Muscle of leg (tissue), 16 donors: ENCODE measurements at places on chromosomes 7 and 10. TPM values are rescaled to one million over a fixed set of nuclear protein-coding genes. Genes with fewer than 3 reads are reported as not detected.

DNA sequence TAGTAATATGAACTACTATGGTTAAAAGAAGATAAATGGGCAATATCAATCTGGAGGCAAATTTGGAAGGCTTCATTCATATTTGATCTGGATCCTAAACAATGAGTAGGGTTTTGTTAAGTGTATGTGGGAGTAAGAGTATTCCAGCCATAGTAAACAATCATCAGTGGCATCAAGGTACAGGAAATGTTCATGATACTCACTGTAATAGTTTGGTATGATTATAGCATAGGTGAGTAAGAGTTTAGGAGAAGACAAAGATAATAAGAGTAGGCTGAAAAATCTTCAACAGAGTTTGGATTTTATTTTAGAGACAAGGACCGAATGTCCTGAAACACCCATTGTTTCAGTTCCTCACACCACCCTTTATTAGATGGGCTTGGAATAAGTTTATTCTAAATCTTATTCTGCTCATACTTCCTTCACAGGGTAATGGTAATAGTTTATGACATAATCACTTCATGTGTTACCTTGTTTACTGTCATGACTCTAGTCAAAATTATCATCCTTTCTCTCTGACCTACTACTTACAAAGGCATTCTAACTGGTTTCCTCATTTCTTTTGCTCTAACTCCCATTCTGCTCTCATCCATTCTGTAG, 38.9 kb downstream of the BRAF start:
- H3K27ac ChIP-seq, result no peak overlapping the region
- no peak for DNase-seq
- no peaks in the 10 kb centered on the region for H3K4me1 ChIP-seq
- no peaks in the 10 kb centered on the region for H3K36me3 ChIP-seq

GRCh38 chr10:128081222-128081621, 45.0 kb downstream of the MKI67 start:
- no peak overlapping the region for H3K27ac ChIP-seq
- H3K27me3 ChIP-seq, result no peaks in the 10 kb centered on the region
- H3K36me3 ChIP-seq, result peaks cover 9% of the 10 kb centered on the region

DNA sequence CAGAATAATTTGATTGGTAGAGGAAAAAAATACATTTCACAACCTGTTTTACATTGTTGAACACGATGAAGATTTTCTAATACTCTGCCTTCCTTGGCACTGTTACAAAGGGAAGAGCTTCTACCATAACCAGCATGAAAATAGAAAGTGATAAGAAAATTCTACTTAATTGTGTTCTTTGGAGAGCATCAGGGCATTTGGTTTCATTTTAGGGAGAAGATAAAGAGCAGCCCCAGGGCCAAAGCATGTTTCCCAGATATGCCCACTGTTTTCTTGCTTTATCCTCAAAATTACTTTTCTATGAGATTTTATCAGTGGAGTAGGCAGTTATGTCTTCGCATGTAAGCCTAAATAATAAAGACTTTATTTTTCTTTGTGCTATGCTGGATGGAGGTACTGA, 9.5 kb downstream of the CHRM2 start:
- no peaks in the 10 kb centered on the region for H3K27me3 ChIP-seq
- H3K4me1 ChIP-seq, result no peaks in the 10 kb centered on the region
- no peak overlapping the region for H3K4me3 ChIP-seq

DNA sequence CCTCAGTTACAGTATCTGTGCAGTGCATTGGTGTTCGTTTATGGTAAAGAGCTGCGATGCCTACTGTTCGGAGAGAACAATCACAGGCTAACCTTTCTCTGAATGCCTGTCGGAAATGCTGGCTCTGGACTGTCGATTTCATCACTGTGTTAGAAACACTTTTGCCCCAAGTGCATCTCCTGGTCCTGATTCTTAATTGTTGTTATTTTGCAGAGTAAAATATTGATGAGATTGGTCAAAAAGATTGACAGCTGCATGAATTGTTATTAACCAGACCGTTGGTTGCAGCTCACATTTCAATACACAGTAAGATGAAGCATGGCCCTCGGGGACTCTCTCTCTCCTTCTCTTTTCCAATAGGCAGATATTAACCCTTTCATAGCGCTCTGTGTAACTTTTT, 557.4 kb upstream of the ADARB2 start:
- no peak for DNase-seq
- no peak overlapping the region for H3K4me3 ChIP-seq
- no peaks in the 10 kb centered on the region for H3K27me3 ChIP-seq
- no peaks in the 10 kb centered on the region for H3K36me3 ChIP-seq
- no peaks in the 10 kb centered on the region for H3K4me1 ChIP-seq
- H3K27ac ChIP-seq, result no peak overlapping the region

MMRN2 gene
- total RNA-seq, result 23.1 TPM

CRYGN gene
- total RNA-seq, result 0.09 TPM

CALN1 gene
- 1.8 TPM for total RNA-seq

SERPINE1 gene
- total RNA-seq, result 1.6 TPM

IKZF1 gene
- 1.6 TPM for total RNA-seq
